ENCODE measurements at places on chromosomes 7 and 10. TPM values are rescaled to one million over a fixed set of nuclear protein-coding genes. Genes with fewer than 3 reads are reported as not detected.

Gene RADIL
- 0.15 TPM for total RNA-seq

Gene AHCYL2
- 26.0 TPM for total RNA-seq

Gene RP9
- 13.9 TPM for total RNA-seq

Gene OR2F2
- not detected for total RNA-seq

Gene INHBA
- total RNA-seq = 0.54 TPM

All from T-helper 1 cell treated with Interleukin-12 subunit alpha and Interleukin-12 subunit beta and Interleukin-4 antibody, amounts not matched to agents 30 ng/mL and 1 ng/mL, for 36 hours (primary cell).